AG04450 (cell line): ENCODE measurements at places on chromosomes 3 and 15. TPM values are rescaled to one million over a fixed set of nuclear protein-coding genes. Genes with fewer than 3 reads are reported as not detected.

DNA sequence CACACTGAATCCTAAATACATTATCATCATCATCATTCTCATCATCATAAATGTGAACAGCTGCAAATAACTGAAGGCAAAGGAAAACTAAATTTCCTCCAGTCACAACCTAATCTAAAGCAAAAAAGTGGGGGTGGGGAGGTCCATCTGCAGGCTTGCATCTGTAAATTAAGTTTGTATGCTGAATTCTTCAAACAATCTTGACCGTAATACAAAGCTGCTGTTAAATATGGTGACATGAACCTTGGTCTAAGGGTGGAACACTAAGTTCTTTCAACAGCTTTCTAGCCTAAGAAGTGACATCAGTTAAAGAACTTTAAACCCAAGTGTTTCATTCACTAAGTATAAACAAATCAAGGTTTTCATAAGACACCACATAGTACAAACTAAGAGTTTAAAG, 4.3 kb downstream of the LRRFIP2 start:
- DNase-seq, result no peak

The SLC2A2 gene
- not detected in 2 replicates for polyA plus RNA-seq

The PLA2G4E gene
- polyA plus RNA-seq, result not detected in 2 replicates

The CHRM5 gene
- 0.02 and 0.07 TPM in 2 replicates for polyA plus RNA-seq

DNA sequence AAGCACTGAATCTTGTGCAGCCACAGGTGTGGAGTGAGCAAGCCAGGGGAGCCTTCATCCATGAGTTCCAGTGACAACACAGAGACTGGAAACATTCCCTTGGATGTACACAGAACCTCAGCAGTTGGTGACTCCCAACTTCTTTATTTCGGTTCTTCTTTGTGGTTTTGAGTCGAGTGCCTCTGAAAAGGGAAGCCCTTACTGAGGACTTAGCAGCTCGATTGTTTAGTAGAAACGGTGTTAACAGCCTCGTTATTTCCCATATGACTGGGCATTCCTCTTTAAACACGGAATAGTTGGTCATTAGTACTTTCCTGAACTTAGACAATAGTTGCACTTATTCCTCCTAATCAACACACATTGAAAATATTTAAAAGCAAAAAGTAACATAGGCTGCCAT, 7.7 kb downstream of the SLCO3A1 start:
- no peak for DNase-seq

GRCh38 chr3:31522152-31522551, 10.6 kb upstream of the STT3B start:
- DNase-seq, result no peak

DNA sequence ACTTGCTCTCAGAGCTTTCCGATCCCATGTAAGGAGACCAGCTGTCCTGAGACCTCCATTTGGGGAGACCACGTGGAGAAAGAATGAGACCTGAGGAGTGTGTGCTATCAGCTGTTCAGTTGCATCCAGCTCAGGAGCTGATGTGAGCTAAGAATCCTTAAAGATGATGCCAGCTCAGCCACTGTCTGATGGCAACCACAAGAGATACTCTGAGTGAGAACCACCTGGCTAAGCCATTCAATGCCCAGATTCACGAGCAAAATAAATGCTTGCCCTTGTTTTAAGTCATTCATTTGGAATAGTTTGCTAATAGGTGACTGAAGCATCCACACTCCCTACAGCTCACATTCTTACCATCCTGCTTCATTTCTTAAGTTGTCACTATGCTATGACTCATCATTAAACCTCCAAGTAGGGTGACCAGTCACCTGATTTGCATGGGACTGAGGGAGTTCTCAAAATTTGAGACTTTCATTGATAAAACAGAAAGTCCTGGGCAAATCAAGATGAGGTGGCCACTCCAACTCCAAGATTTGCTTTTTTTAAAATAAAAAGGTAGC, 56.4 kb downstream of the SPTSSB start:
- no peak for DNase-seq

- peak; percentile 34 for DNase-seq
These were observed 16.0 kb downstream of the TOMM70 start for GRCh38 chr3:100384733-100385525.

DNA sequence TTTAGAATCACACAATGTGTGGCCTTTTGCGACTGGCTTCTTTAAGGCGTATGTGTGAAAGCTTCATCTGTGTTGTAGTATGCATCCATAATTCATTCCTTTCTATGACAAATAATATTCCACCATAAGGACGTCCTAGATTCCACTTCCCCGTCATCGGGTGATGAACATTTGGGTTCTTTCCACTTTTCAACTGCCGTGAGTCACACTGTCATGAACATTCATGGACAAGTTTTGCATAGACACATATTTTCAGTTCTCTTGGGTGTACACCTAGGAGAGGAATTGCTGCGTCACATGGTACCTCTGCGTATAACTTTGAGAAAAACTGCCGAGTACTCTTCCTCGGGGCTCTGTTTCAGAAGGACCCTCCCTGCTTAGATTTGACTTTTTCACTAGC, 97.3 kb downstream of the TOP2B start:
- no peak for DNase-seq

GRCh38 chr15:57949374-57949943, 116.1 kb downstream of the ALDH1A2 start:
- DNase-seq, result no peak

The GPR62 gene
- polyA plus RNA-seq, result not detected in 2 replicates

- no peak for DNase-seq
These were observed 90.5 kb downstream of the FAM227B start for GRCh38 chr15:49530092-49530491.

DNA sequence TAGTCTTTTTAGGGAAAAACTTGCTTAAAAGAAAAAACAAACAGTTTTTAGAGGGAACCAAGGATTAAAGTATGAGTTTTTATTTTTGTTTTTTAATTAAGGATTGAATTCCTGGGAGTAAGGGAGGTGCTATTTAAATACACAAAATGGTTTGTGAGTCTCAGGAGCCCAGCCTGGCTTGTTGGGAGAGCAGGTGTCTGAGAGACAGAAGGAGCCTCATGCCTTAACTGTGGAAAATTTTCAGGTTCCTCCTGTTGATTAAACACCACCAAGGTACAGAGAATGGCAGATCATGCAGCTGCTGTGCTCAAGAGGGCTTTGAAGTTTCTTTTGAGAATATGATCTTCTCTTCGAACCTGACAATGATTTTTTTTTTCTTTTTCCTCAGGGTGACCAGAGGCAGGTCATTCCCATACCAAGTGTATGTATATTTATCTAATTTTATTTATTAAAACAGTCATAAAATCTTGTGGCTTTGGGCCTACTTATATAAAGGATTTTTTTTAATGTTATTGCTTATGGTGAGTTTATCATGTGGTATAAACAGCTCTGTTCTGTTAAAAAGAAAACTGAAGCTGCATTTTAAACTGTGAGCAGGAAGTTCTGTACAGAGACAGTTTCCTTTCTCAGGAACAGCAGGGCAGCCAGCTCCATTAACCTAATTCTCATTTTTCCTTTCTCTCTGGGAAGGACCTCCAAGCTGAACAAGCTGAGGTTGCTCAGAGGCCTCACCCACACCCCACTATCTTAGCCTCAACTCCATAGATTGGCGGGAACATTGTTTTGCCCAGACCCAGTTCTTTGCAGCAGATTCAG, 33.7 kb upstream of the VILL start:
- DNase-seq, result no peak

The RPUSD2 gene
- polyA plus RNA-seq, result 5.9 and 7.0 TPM in 2 replicates

GRCh38 chr3:16801223-16801622, 83.5 kb upstream of the PLCL2 start:
- DNase-seq, result no peak

GRCh38 chr15:82135638-82136037, 89.8 kb upstream of the MEX3B start:
- DNase-seq, result no peak

The BNC1 gene
- polyA plus RNA-seq, result 2.2 and 2.6 TPM in 2 replicates

DNA sequence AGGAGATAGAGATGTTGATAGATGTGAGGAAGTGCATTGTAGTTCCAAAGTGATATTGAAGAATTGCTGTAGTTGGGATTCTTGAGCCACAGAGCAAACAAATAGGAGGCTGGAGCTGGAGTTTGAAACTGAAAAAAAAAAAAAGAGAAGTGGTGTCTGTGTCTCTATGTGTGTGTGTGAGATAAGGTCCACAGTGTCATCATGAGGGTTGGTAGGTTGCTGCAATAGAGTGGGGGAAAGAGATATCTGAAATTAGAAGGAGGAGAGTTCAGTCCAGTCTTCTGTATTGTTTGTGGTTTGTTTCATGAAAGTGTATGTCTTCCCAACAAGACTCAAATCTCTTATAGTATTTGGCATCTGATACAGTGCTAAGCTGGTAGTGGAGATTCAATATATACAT, 37.3 kb upstream of the CACNA1D start:
- DNase-seq, result no peak
